ENCODE measurements at places on chromosomes 4 and X. TPM values are rescaled to one million over a fixed set of nuclear protein-coding genes. Genes with fewer than 3 reads are reported as not detected.

DNA sequence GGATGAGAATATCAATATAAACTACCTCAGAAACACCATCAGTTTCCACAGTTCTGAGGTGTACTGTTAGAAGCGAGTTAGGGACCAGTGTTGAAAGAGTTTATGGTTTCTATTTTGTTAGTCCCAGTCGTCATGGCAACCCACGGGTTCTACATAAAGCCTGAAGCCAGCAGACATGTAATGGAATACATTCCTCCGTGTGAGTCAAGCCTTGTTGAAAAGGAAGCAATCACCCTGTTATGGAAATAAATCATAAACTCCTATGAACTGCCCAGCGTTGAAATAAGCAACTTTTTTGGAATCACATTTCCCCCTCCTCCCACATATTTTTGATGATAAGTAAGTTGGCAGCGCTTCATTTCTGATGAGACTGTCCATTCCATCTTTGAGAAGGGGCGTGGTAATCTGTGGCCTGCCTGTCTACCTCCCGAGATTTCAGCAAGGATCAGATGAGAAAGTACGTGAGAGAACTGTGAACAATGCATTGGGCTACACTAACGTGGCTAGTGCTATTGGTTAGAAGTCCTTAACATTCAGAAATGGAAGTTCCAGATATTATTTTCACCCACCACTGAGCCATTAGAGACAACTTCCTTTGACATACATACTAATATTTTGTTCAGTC lies 40.4 kb upstream of the PDHA1 start:
- DNase-seq: peak; percentile 52

TRPC5OS gene
- not detected for total RNA-seq

TMEM35A gene
- total RNA-seq: 1.5 TPM

- peak; percentile 11 for DNase-seq
These were observed 35.1 kb downstream of the CLDN22 start for GRCh38 chr4:183284965-183285364.

Measured in osteoblast (primary cell).